ENCODE measurements at places on chromosomes 5 and 9.

DNA sequence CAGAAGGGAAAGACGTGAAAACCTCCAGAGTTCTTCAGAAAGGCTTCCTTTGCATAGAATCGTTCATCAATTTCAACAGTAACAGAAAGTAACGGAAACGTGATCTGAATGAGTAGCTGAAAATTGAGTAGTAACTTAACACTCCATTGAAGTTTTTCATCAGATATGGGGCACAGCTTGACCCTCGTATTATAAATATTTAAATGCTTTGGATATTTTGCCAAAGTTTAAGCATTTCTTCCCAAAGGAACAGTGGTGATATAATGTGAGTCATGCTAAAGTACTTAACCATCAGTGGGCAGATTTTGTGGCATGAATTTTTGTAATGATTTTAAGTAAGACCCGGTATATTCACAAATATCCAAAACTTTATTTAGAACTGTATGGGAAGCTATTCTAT, 67.4 kb upstream of the ADAMTS19 start:
- DNase-seq, result no peak

DNA sequence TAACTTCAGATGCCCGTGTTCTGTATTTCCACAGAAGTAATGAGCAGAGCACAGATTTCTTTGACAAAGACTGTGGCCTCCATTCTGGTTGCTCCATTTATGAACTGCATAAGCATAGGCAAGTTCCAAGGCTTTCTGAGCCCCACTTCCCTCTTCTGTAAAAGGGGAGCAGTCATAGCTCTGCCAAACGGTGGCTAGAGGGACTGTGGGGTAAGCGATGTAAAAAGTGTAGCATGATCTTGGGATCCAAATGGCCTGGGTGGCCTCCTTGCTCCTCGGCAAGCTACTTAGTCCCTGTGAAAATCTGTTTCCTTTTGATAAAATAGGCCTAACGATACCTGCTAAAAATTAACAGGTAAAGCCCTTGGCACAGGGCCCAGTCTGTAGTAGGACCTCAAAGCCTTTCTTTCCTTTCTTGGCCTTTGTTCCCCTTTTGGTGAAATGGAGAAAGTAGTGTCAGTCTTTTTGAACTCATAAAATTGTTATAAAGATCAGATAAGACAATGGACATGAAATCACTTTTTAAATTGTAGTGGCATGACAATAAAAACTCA, 646.6 kb downstream of the ACTL7B start:
- DNase-seq, result no peak

DNA sequence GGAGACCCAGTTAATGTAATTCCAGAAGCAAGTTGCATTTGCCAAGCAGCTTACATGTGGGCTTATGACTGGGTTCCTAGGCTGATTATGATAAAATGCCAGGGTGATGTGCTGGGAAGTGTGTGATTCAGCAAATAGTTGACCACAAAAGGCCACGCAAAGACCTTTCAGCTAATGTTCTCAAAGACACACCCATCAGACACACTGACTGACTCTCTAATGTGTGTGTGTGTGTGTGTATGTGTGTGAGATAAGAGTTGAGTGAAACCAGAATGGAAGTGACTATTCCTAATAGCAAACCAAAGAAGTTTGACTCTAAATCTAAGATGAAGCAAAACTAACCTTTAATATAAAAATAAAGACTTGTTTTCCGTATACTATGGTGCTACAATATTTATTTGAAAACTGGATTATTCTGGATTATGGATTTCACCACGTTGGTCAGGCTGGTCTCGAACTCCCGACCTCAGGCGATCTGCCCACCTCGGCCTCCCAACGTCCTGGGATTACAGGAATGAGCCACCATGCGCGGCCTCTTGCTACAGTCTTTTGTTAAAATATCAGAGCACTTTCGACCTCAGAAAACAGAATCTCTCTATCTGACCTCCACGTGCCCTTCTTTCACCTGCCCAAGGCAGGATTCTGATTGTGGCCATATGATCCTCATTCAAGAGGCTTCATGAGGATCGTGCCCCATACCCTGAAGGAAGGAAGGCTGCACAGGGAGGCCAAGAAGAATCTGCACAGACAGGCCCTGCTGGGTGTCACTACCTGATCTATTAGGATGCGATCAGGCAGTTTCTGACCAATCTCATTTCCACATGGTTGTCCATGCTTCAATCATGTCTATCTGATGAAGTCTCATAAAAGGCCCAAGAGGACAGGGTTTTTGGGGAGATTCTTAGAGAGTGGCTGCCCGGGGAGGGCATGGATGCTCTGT, 75.6 kb downstream of the USP20 start:
- DNase-seq, result no peak

DNA sequence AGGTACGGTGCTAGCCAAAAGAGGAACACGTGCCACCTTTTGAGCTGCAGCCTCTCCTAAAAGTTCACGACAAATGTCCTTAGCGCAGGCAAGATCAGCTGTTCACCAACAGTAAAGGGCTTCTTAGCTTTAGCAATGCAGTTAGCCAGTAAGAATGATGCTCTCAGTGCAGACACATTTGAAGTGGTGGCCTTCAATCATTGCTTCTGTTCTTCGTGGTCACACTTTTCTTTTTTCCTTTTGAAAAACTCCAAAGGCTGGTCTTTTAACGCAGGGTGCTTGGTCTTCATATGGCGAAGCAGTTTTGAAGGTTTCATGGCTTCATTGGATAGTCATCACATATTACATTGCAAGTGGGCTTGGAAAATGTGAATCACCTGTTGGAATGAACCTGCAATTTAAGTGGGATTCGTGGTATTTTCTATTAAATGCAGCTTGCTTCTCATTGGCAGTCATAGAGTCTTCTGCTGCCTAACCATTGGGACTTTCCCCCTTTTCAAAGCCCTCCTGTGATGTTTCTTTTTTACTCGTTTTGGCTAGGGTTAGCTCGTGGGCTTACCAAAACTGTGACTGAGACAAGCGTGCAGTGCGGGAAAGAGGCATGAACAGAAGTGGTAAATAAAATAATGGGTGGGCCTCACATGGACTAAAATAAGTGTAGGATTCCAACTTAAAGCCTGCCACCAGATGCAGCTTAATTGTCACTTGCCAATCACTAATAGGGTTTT, 100.9 kb downstream of the MRPL36 start:
- no peak for DNase-seq

DNA sequence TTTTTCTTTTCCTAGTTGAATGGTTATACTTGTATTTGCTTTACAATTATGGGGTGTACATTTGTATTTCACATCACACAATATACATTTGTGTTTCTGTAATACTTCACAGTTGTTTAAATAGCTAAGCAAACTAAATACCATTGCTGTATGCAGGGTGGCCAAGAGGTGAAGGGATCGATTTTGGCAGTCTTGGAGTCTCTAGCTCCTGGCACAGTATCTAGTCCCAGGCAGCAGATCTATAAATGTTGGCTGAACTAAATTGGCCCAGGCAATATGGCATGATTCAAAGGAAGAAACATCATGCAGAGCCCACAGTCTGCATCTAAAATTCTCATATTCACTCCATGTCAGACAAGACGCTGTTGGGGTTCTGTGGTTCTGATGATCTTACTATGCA, 110.1 kb upstream of the GPBP1 start:
- DNase-seq, result no peak

GRCh38 chr9:98740226-98740881, 31.6 kb upstream of the GABBR2 start:
- DNase-seq, result no peak

- no peak for DNase-seq
Observed at GRCh38 chr9:37437621-37438020, 15.1 kb downstream of the GRHPR start.

GRCh38 chr5:150180241-150181026, 9.4 kb upstream of the SLC6A7 start:
- DNase-seq, result no peak

- no peak for DNase-seq
Observed at GRCh38 chr5:83172655-83173054, 95.3 kb downstream of the XRCC4 start.

All from activated T-cell treated with anti-CD3 and anti-CD28 coated beads for 4 hours (primary cell).